ENCODE measurements at places on chromosomes 11 and 22. TPM values are rescaled to one million over a fixed set of nuclear protein-coding genes. Genes with fewer than 3 reads are reported as not detected.

Gene SHANK2
- 10.7 TPM for total RNA-seq

Gene SMDT1
- 8.6 TPM for total RNA-seq

Gene DEFB131B
- not detected for total RNA-seq

Gene RIC3
- total RNA-seq: not detected

Gene OR56A1
- not detected for total RNA-seq

Gene LMNTD2
- not detected for total RNA-seq

Gene MS4A4E
- not detected for total RNA-seq

Gene CPT1B
- total RNA-seq: 2.5 TPM

Gene SERHL2
- 8.6 TPM for total RNA-seq

All from SJSA1 (cell line).